Posterior vena cava (tissue), 2 donors: ENCODE measurements at places on chromosomes 2 and 18.

GRCh38 chr2:196421880-196422279, 217.6 kb upstream of the CCDC150 start:
- no peak for DNase-seq

GRCh38 chr2:26455670-26456439, 22.1 kb downstream of the OTOF start:
- peak; percentile 76 for DNase-seq

GRCh38 chr2:20616341-20616871, 34.5 kb downstream of the HS1BP3 start:
- DNase-seq, result peak; percentile 46

GRCh38 chr2:21026479-21027282, 17.2 kb downstream of the APOB start:
- no peak for DNase-seq

DNA sequence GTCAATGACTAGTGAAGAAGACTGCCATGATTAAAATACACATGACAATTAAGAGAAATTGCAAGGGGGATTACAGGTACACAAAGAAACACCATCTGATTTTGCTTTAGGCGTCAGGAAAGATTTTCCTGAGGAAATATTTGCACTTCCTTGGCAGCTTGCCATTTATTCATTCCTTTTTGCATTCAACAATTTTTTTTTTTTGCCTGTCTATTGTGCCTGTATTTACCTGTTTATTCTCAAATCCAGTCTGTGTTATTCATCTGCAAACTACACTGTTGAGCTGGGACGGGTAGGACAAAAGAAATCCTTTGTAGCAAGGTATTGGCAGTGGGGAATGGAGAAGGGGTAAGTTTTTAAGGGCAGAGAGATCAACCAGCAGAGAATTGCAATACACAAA, 31.8 kb downstream of the SMAD2 start:
- no peak for DNase-seq

- peak; percentile 98 for DNase-seq
These were observed 4.4 kb downstream of the CCL20 start for GRCh38 chr2:227817850-227818674.

DNA sequence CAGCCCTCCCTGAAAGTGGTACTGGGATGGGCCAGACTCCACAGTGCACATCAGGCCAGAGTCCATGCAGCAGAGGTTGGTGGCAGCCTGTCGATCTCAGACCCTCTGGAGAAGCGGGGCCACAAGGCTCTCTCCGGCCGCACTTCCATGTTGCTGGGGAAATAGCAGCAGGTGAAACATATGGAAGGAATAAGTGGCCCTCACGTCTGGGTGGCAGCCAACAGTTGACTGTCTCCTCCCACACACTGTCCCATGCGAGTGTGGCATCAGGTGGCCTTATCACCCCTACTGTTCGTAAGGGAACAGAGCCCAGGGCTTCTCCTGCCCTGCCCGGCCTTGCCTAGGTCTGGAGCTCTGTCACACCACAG, 58.1 kb upstream of the FOSL2 start:
- no peak for DNase-seq

DNA sequence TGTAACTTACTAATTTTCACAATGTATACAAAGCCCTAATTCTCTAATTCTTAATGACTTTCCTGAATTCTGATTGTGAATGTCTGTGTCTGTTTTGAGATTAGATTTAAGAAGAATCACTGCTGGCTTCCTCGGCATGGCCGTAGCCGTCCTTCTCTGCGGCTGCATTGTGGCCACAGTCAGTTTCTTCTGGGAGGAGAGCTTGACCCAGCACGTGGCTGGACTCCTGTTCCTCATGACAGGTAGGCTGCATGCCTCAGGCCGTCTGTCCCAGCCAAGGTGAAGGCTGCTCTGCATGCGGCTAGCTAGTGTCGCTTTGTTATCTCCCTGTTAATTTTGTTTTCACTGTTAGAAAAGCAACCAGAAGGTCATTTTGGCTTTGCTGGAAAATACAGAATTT, 41.2 kb downstream of the TMEM178A start:
- no peak for DNase-seq

DNA sequence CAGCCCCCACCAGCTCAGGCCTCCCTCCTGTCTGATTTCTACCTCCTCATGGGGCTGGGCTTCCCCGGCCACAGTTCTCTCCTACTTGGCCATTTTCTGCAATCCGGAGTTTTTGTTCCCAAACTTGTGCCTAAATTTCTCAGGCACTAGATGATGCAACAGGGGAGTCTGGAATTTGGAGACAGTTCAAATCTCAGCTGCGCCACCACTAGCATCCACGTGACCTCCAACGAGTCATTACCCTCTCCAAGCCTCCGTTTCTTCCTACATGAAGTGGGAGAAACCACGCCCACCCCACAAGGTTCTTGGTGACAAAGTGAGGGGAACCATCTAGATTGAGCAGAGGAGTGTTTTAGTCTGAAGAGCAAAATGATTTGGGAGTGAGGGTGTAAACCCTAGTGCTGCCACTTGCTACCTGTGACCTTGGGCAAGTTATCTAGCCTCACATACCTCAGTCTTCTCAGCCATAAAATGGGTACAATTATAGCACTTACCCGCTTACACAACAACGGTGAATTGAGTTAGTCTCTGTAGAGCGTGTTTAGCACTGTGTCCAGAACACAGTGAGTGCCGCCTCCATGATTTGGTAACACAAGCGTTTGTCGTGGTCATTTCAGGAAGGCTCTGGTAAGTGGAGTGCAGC, 61.4 kb upstream of the ASAP2 start:
- peak; percentile 81 for DNase-seq

- no peak for DNase-seq
These were observed 53.1 kb downstream of the ADCY3 start for GRCh38 chr2:24866946-24867345.

- DNase-seq, result no peak
These were observed 1284.1 kb upstream of the GYPC start for GRCh38 chr2:125371867-125372266.

DNA sequence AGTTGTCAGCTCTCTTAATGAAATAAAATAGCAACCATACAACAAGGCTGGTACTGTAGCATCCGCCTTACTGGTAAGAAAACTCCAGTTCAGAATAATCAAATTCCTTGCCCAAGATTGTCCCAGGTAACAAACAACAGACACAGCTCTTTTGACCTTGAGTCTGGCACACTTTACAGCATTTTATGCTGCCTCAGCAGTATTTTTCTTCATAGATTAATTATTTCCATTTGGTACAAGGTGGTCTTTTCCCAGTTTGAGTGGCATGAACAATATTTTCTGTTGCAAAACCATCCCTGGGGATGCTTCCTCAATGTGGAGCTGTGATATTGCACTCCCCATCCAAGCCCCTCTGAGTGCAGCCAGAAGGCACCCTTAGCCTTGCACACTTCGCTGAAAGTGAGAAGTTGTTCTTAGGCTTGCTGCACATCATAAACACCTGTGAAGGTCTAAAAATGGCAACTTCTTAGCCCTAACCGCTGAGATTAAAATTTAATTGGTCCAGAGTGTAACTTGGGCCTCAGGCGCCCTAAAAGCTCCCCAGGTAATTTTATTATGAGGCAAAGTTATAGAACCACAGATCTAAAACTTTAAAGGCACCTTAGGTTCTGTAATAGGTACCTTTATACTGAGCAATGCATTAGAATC, 523.3 kb downstream of the CMPK2 start:
- no peak for DNase-seq

GRCh38 chr2:130767408-130767775, 12.1 kb downstream of the AMER3 start:
- DNase-seq, result no peak

GRCh38 chr2:122595065-122595464, 839.6 kb downstream of the TSN start:
- no peak for DNase-seq

DNA sequence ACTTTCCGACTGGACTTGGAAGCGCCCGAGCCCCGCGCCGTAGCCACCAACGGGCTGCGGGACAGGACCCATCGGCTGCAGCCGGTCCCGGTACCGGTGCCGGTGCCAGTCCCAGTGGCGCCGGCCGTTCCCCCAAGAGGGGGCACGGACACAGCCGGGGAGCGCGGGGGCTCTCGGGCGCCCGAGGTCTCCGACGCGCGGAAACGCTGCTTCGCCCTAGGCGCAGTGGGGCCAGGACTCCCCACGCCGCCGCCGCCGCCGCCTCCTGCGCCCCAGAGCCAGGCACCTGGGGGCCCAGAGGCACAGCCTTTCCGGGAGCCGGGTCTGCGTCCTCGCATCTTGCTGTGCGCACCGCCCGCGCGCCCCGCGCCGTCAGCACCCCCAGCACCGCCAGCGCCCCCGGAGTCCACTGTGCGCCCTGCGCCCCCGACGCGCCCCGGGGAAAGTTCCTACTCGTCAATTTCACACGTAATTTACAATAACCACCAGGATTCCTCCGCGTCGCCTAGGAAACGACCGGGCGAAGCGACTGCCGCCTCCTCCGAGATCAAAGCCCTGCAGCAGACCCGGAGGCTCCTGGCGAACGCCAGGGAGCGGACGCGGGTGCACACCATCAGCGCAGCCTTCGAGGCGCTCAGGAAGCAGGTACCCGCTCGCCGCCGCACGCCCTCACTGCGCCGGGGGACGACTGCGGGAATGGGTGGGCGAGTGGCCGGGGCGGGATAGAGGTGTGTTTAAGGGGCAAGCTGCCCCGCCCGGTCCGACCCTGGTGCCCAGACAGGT, 713 bp downstream of the ATOH8 start:
- DNase-seq, result peak; percentile 87
